H9 (cell line): ENCODE measurements at places on chromosomes 6 and 20. TPM values are rescaled to one million over a fixed set of nuclear protein-coding genes. Genes with fewer than 3 reads are reported as not detected.

Gene HSD17B8
- total RNA-seq = 5.5 and 7.1 TPM in 2 replicates

GRCh38 chr6:116387374-116387773 is 16.6 kb downstream of the DSE start:
- no peaks in the 10 kb centered on the region for H3K36me3 ChIP-seq
- no peaks in the 10 kb centered on the region for H3K27me3 ChIP-seq
- DNase-seq = no peak

Gene LY6G6F
- total RNA-seq = not detected in 2 replicates

Gene DEFB125
- total RNA-seq = not detected in 2 replicates

- no peak for DNase-seq
- H3K4me1 ChIP-seq = 0 out of 2 replicates have a peak, but pooled peaks cover 5% of the 10 kb centered on the region
- H3K27me3 ChIP-seq = no peaks in the 10 kb centered on the region
These were observed 20.4 kb upstream of the MAP3K4 start for GRCh38 chr6:160971171-160971570.

- H3K27ac ChIP-seq = no peak overlapping the region
- H3K36me3 ChIP-seq = no peaks in the 10 kb centered on the region
- DNase-seq = peak; percentile 72
- H3K27me3 ChIP-seq = no peaks in the 10 kb centered on the region
- no peaks in the 10 kb centered on the region for H3K4me1 ChIP-seq
These were observed 47.2 kb downstream of the VEGFA start for GRCh38 chr6:43817192-43817591.

Gene BEND6
- total RNA-seq = 1.4 and 2.3 TPM in 2 replicates

- H3K36me3 ChIP-seq = no peaks in the 10 kb centered on the region
- no peaks in the 10 kb centered on the region for H3K27me3 ChIP-seq
- no peak overlapping the region for H3K4me3 ChIP-seq
- no peak overlapping the region for H3K27ac ChIP-seq
- no peaks in the 10 kb centered on the region for H3K4me1 ChIP-seq
These were observed 705.9 kb downstream of the PTPRT start for GRCh38 chr20:42483730-42484303.

Gene NKX2-2
- 0.11 TPM in 1 of 2 replicates, not detected in the other for total RNA-seq

DNA sequence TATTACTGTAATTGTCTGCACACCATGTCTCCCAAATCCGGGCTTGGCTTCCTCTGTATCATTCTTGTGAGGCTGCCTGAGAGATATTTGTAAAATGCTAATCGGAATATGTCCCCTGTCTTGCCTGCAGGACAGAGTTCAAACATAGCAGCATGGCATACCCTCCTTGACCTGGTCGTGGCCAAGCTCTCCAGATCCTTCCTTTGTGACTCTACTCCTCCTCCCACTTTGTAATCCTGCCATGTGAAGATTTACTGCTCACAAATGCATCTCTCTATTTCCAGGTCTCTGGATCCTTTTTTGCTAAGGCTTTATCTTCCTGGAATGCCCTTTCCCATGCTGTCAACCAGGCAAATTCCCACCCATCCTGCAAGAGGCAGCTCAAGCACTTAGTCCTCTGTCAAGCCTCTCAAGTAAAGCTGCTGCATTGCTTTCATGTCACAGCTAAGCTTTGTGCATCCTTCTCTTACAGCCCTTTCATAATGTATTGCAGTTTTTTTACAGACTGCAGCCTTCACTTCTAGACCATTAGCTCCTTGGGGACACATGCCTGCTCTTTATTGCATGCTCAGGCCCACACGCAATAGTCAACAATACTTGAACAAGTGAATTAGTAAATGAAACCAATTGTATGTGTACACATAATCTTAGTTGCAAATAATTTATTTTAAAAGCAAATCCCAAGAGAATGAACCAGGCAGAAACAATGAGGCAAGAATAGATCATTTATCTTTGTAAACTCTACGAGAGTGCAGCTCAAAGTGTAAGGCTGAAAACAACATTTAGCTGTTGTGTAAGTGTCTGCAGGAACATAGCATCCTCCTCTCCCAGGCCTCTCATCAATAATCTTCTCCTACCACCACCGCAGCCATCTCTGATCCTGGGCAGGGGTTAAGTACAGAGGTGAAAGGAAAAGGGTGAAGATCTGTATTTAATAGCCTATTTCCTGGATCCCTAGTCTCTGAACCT is 45.8 kb downstream of the HIVEP2 start:
- H3K4me3 ChIP-seq = no peak overlapping the region
- no peak for DNase-seq
- H3K36me3 ChIP-seq = no peaks in the 10 kb centered on the region
- no peak overlapping the region for H3K27ac ChIP-seq
